ENCODE measurements at places on chromosomes 5 and 9. TPM values are rescaled to one million over a fixed set of nuclear protein-coding genes. Genes with fewer than 3 reads are reported as not detected.

TUSC1 gene
- total RNA-seq = 7.3 TPM

TAF1L gene
- total RNA-seq = 0.04 TPM

TRIM36 gene
- 10.1 TPM for total RNA-seq

SERF1A gene
- total RNA-seq = 21.8 TPM

SPOCK1 gene
- 10.5 TPM for total RNA-seq

DNA sequence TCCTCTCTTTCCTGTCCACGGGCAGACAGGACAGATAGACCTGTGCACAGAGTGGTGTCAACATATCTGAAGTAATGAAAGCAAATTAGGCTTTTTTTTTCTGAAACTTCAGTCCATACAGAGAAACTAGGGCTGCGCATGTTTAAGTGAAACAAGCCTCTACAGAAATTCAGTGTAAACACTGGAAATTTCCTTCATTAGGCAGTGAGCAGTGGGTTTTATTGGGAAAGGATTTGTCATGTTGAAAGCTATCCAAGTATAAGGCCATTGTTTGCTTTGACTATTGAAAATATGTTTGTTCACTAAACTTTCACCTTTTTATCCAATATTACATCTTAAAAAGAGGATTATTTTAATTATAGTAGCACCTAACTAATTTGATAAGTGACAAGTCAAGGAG, 161.2 kb downstream of the AOPEP start:
- DNase-seq = no peak

DNA sequence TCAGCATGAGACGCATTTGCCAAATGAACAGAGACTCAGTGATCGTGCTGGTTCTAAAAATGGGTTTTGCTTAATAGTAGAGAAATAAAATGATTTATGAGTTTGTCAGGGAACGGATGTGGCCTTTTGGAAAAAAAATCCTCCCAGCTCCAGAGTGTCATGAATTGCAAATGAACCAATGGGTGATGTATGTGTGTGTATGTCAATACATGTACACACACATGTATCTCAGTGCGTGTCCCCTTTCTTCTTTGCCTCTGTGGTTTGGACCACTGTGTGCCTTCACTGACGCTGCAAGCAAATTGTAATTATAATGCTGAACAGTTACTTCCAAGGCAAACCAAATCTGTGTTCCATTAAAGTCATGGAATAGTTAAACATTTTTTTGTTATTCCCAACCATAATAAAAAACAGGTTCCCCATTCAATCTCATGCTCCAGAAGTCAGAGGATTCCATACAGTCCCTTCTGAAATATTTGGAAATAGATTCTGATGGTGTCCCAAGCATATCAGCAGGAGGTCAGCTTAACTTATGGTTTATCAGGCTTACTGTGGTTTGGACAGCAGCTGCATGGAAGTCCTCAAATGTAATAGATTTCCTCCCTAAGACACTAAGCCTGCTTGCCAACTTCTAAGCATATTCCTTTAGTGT, 630.5 kb downstream of the ACTL7B start:
- DNase-seq = no peak

DNA sequence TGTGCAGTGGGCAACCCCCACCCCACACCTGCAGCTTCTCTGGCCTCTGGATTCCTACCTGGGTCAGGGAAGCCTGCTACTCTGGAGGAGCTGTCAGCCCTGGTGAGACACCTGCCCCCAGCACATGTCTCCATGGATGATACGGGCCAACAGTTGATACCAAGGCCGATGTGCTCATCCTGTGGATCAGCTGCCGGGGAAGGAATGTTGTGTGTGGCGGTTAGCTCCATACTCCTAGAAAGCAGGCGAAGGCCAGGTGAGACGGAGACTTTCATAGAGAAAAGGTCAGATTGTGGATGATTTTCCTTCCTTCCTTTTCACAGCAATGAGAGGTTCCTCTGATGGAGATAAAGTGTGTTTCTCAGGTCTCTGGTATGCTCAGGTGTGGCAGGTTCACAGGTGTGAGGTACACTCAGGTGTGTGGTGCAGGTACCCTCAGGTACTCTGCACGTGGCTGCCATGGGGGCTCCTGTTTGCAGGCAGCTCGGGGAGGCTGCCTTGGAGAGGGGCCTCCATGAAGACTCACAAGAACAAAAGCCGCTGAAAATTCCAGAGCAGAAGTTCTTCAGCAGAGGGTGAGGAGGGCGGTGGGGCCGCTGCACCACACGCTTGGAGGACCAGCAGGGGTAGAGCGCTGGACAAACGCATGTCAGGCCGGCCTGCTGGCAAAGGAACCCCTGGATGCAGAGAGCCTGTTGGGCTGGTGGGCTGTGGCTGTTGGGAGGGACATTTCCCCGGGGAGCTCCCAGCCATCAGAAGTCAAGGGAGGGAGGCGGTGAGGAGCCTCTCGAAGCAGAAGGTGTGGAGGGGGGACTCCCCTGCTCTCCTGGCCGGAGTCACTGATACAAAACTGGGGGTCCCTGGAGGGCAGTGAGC, 5.1 kb upstream of the AHRR start:
- no peak for DNase-seq

DNA sequence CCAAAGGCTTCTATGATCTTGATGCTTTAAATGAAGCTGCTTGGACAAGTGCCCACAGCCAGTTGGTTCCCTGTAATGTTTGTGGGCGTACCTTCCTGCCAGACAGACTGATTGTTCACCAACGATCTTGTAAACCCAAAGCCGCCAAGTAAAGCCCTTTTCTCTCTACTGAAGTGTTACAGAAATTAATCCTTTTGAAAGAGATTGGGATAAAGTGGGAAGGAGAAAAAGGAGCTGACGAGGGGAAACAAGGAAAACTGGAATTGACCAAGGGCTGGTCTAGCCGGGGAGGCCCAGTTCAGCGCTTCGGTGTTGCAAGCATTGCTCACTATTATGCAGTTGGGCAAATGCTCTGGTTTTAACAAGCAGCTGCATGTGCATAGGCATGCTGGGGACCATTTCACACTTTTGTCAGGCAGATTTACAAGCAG, 53.2 kb downstream of the ZNF474 start:
- DNase-seq = peak; percentile 51

- DNase-seq = no peak
These were observed 1719.1 kb downstream of the MAT2B start for GRCh38 chr5:165224366-165225045.

- peak; percentile 39 for DNase-seq
These were observed 4.8 kb downstream of the MCIDAS start for GRCh38 chr5:55222092-55222984.

DNA sequence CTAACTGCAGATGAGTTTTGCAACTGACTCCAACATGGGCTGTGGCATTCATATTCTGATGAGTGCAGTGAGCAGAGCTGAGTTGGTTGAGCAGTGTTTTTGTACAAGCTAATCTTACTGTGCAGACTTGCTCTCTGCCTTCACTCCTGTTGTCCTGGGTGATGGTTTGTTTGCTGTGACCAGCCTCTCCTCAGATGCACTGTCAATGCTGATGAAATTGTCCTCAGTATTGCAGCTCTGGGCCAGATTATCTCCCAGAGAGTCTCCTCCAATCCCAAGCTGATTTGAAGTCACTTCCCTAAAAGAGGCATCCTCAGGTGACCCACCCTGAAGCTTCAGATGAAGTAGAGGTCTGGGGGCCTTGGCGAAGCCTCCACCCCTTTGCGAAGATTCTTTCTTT, 581.8 kb downstream of the ACTL7B start:
- DNase-seq = no peak

DNA sequence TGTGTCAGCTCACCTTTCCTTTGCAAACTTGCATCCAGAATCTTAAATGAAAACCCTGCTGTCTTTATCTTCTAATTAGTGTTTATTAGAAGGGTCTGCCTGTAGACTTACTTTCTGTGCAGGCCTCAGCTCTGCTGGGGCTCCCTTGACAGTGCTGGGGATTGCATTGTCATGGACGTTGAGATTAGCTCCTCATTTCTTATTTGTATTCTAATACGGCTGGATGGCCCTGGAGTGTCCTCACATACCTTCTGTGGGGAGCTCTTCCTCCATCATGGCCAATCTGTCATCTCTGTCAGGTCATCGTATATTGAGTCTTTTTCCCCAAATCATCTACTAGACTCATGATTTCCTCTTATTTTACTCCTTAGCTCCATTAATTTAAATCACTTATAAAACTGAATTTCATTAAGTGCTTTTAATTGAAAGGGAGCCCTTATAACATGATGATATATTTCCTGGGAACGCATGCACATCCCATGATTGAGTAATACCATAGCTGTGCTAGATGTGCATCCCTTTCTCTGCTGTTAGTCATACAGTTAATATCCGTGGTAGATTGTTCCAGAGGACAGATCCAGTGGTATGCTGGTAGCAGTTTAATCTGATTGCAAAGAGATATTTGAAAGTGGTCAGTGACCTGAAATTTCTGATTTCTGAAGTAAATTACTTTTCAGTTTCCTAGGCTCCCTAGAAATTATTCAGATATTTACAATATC, 61.6 kb downstream of the ICE1 start:
- DNase-seq = peak; percentile 30

DNA sequence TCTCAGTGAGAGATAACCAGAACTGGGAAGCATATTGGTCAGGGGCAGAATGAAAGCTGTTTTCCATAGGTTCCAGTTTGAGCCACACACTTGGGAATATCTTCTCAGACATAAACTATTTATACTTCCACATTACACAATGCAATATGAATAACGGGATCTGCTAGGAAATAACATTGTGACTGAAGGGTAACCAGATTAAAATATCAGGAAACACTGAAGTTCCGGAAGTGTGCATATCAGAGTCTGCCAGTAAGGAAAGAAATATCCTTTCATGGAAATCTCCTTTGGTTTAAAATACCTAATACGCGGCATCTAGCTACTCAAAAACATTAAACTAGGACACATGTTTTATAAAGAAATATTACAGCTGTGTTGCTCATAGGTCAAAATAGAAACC, 56.3 kb downstream of the ST8SIA4 start:
- DNase-seq = no peak

DNA sequence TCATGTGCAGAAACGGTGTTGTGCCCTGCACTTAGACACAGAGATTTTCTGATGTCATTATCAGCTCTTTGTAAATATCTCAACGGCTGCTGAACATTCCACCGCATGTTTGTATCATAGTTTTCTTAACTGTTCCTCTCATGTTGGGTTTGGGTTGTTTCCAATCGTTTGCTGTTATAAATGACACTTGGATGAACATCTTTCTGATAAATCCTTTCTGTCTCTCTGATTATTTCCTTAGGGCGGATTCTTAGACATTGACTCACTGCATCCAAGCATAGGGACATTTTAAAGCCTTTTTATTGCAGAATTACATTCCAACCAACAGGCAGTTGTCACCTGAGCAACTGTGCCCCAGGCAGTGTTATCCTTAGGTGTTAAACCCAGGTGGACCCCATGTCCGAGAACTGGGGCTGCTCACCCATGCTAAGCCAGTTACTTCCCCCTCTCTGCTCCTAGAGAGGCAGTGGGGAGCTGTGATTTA, 28.5 kb downstream of the COL5A1 start:
- DNase-seq = no peak

DNA sequence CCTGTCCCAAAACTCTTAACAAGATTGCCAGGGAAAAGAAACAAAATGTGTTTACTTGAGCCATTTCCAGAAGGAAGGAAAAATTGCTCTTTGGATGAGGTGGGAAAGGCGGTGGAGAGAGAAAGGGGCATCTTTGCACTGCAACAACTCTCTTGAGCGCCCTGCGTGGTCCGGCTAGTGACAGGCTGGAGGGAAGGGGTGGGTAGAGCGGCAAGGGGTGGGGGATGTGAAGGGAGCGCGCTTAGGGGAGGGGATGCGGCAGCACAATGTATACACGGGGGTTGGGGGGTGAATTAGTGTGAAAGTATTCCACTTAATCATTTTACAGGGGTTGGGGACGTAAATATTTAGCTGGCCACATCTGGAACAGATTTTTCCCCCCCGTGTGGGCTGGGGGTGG, 1.3 kb downstream of the FGF10 start:
- peak; percentile 51 for DNase-seq

DNA sequence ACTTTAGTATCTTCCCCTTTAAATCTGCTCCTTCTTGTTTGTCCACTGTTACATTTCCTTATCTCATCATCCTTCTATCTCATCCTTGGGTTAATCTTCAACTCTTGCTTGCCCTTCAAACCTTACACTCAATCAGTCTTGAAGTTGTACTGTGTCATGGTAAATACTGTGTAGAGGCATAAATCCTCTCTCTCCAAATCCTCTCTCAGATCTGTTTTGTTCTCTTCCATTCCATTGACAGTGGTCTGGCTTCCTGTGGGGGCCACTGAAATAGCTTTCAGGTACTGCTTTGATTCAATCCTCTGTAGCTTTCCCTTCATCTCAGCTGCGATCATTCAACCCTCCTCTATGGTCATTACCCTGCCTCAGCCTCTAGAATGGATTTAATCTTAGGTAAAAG, 104.0 kb downstream of the PLCXD3 start:
- no peak for DNase-seq

DNA sequence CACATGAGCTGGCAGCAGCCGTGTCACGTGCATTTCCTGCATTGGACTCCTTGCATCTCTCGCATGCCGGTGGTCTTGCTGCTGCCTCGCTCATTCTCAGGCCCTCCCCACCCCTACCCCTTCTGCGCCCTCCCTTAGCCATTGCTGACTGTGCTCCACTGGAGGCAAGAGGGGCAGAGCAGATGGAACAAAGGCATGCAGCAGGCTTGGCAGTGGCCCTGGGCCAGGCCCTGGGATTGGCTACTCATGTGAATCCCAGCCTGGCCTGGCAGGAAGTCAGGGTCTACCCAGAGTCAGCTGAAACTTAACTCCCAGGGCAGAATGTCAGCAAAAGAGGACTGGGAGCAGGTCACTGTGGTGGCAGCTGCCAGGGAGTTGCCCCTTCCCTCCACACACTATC, 62.3 kb downstream of the TSTD2 start:
- no peak for DNase-seq

GRCh38 chr5:37055383-37055990, 178.9 kb downstream of the NIPBL start:
- DNase-seq = no peak

DNA sequence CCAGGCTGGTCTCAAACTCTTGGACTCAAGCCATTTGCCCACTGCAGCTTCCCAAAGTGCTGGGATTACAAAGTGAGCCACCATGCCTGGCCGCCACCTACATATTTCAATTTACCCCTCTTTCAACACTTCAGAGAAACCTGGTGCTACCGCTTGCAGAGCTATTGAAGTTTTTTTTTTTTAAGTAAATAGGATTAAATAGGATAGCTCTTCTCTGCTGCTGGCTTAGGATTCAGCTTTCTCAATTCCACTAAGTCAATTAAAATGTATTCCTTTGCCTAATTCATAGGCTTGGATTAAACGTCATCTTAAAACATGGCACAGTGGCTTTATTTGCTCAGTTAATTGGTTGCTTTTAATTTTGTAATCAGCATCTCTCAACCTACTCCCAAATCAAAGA, 41.0 kb downstream of the KIAA1191 start:
- no peak for DNase-seq
